ENCODE measurements at places on chromosomes 7 and 10.

DNA sequence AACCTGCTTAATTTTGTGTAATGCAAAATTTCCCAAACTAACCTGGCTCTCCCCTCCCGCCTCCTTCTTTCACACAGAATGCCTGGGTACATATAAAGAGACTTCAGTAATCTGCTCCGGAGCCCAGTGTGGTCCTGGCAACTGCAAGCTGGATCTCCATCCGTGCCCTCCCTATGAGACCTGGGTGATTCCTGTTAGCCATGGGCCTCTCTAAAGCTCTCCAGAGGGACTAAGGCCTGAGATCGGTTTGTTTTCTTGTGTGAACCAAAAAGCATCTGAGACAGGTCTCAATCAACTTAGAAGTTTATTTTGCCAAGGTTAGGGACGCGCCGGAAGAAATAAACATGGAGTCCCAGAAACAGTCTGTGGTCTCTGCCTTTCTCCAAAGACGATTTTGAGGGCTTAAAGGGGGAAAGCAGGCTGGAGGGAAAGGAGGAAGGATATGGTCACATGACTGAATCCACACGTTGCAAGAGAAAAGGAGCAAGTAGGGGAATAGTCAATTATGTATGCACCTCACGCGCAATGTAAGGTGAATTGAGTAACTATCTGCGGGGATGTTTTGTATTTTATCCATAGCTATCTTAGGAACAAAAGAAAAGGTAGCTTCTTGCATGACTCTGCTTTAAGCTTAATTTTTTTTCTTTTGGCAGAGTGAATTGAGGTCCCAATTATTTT is 46.2 kb upstream of the CCDC3 start:
- DNase-seq = no peak

DNA sequence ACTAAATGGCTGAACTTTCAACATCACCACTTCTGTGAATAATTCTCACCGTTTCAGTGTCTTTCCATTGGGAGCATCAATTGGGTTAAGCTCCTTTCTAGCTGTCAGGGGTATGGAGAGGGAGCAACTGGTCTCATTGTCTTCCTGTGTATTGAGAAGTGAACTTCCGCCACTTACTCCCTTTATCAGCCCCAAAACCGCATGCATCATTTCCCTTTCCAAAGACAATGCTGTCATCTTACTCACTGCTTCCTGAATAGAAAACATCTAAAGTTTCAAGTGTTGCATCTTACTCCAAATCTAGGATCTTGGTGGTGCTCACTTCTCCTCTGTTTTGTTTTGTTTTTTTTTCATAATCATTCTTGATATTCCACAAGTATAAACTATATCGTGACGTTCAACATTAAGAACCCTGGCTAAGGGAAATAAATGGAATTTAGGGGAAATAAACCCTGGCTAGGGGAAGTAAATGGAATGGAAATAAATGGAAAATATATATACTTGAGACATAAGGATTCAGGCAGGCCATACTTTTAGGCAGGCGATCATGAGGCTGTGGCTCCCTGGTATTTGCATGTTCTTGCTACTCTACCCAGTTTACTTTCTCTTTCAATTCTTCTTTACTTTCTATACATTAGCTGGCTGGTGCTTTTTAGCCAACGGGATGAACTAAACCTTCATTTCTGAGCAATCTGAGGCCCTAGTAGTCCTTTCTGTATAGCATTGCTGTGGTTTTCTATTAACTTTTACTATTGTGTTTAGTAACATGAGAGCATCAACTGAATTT is 371.9 kb downstream of the BMPER start:
- DNase-seq = no peak

DNA sequence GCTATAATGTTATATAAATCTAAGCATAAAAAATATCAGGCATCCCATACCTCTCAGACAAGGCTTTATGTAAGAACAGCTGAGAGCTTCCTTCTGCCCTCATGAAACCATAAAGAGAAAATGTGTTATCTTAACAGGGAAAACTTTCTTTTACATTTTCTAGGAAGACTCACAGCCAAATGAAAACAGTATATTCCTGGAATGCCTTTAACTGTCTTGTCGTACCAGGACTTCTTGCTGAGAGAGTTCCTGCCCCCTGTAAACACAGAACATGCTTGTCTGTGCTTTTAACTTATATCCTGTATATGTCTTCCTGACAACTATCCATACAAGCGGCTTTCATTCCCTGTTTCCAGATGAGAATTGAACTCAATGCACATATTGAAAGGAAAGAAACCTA is 64.8 kb upstream of the AHR start:
- DNase-seq = no peak

GRCh38 chr7:85681241-85681640 is 494.4 kb upstream of the SEMA3D start:
- no peak for DNase-seq

- DNase-seq = no peak
Observed at GRCh38 chr10:7756360-7756992, 31.3 kb downstream of the KIN start.

- DNase-seq = no peak
Observed at GRCh38 chr7:107045195-107045960, 873 bp downstream of the PRKAR2B start.

DNA sequence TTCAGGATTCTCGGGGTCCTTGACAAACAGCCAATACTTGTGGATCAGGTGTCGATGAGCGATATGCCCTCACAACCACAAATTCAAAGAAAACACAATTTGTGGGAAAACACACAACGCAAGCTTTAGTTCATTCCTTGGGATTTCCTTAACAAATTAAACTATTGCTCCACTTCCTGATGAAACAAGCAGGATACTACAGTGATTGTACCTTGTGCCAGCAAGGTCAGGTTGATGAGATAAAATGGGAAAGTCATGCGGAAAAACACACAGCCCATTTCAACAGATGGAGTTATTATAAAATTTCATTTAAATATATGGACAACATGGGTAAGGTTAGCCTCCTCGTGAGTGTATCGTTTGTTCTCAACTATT is 8.8 kb upstream of the RHOBTB1 start:
- no peak for DNase-seq

- DNase-seq = no peak
Observed at GRCh38 chr10:60003651-60004523, 97.5 kb upstream of the CCDC6 start.

DNA sequence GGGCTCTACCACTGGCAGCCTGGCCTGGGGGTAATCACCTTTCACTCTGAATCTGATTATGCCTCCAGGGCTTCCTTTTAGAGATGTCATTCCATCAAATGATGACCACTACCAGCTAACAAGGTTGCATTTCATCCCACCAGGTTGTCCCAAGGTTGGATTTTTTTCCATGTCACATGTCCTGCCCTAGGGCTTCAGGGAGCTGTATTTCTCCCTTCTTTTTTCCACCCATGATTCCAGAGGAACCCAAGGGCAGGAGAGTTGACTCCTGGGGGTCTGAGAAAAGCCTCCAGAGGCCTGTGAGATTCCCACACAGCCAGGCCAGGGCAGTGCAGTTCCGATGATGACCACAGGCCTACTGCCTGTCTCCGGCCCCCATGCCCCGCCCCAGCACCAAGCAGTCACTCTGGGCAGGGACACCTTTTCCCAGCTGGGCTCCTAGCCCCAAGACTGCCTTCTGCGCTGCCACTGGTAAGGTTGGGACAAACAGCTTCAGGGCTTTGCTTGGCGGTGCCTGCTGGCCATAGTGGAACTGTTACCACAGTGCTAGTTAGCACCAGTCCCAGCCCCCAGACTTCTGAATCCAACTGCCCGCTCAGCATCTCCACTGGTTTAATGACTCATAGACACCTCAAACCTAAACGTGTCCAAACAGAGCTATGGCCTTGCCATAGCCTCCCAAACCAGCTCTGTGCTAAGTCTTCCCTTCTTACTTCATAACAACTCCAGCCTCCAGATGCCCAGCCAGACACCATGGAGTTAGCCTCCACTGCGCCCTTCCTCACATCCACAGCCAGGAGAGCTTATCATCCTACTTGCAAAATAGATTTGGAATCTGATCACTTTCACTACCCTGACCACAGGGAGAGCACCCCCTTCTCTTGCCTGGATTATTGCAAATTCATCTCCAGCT is 133.7 kb downstream of the ARHGAP22 start:
- no peak for DNase-seq

GRCh38 chr7:362402-363096 is 72.6 kb downstream of the FOXL3 start:
- peak; percentile 18 for DNase-seq

DNA sequence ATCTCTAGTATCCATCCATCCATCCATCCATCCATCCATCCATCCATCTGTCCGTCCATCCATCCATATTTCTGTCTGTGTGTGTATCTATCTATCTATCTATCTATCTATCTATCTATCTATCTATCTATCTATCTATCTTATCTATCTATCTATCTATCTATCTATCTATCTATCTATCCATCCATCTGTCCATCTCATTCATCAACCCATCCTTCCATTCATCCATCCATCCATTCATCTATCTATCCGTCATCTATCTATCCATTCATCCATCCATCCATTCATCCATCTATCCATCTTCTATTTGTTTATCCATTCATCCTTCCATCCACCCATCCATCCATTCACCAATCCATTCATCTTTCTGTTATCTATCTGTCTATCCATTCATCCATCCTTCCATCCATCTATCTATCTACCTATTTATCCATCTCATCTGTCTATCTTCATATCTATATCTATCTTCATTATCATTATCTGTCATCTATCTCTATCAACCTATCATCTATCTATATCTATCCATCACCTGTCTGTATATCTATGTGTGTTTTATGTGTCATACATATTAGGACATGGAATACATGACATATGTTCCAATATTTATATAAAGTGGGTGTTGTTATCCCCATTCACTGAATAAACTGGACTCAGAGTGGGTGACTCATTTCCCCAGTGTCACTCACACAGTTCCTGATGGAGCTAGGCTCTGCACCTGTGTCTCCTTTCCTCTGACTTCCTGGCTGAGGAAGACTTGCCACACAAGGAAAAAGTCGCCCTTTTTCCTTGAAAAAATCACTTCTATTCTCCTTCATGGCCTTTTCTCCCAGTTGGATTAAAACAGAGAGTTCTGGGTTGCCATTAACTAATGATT is 200.1 kb downstream of the CCDC3 start:
- no peak for DNase-seq

- DNase-seq = no peak
Observed at GRCh38 chr10:62696798-62697197, 107.7 kb upstream of the ADO start.

GRCh38 chr7:4641667-4642467 is 40.2 kb upstream of the FOXK1 start:
- DNase-seq = peak; percentile 96

- no peak for DNase-seq
Observed at GRCh38 chr7:38223306-38223705, 45.3 kb downstream of the STARD3NL start.

- no peak for DNase-seq
Observed at GRCh38 chr10:44715136-44715535, 196.0 kb upstream of the TMEM72 start.

DNA sequence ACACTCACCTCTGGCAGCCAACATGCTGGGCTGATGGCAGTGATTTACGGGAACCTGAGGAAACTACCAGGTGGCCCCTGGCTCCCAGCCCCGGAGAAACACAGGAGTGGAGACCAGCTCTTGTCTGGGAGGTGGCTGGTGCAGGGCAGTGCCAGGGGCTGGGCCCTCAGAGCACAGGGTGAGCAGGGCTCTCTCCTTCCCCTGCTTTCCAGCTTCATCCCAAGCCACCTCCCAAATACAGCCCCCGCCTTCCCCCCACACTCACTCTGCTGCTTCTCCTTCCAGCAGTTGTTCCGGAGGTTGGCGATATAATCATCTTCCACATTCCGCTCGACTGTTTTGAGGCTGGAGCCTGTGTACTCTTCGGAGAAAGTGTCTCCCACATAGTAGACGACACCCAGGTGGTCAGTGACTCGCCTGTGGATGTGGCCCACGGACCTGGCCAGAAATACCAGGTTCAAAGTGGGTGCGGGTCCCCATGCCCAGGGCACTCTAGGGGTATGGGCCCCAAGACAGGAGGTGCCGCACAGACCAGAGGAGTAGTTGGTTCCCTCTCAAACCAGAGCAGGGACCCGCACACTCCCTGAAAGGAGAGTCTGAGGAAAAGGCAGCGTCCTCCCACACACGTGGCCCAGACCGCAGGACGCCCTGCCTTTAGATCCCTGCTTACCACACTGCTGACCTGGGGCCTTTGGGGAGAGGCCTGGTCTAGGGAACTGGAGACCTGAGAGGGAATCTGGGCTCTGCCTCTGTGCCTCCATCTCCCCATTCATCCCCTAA is 18.3 kb downstream of the DNAJB12 start:
- DNase-seq = no peak

GRCh38 chr7:12422554-12423320 is 19.1 kb upstream of the VWDE start:
- no peak for DNase-seq

DNA sequence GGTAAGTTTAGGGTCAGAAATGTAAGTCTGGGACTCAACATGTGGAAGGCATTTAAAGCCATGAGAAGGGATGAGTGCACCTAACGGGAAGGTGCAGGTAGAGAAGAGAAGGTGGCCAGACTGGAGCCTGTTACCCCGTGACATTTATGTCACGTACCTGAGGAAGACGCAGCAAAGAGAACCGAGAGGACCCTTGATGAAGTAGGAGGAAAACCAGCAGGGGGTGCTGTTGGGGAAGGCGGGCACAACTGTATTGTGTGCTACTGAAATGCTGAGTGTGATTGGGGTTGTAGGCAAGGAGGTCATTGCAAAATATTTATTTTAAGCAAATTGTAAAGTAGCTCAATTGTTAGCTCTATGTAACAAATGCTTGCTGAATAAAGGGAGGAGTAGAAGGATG is 338.2 kb upstream of the PRKCQ start:
- peak; percentile 53 for DNase-seq

DNA sequence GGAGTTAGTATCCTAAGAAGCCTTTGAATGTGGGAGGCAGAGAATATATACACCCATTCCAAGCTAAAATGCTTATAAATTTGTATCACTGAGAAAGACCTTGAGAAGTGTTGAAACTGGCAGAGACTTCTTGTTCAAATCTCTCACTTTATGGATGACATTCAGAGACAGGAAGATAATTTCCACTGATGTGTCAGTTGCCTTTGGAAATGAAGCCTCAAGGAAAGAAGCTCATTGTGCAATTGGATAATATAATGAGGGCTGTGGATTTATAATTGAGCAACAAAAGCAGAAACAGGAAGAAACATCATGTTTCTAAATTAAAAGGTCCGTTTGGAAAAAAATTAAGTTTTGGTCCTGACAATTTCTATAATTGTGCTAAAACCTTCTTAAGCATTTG is 789.9 kb upstream of the IGFBP3 start:
- DNase-seq = no peak

- no peak for DNase-seq
Observed at GRCh38 chr7:45061352-45061751, 27.4 kb downstream of the NACAD start.
